Stimulated activated CD4-positive, alpha-beta T cell treated with anti-CD3 and anti-CD28 coated beads, Interleukin-15, amount 100 ng/mL, for 1 hour (primary cell): ENCODE measurements at places on chromosomes 5 and 9.

DNA sequence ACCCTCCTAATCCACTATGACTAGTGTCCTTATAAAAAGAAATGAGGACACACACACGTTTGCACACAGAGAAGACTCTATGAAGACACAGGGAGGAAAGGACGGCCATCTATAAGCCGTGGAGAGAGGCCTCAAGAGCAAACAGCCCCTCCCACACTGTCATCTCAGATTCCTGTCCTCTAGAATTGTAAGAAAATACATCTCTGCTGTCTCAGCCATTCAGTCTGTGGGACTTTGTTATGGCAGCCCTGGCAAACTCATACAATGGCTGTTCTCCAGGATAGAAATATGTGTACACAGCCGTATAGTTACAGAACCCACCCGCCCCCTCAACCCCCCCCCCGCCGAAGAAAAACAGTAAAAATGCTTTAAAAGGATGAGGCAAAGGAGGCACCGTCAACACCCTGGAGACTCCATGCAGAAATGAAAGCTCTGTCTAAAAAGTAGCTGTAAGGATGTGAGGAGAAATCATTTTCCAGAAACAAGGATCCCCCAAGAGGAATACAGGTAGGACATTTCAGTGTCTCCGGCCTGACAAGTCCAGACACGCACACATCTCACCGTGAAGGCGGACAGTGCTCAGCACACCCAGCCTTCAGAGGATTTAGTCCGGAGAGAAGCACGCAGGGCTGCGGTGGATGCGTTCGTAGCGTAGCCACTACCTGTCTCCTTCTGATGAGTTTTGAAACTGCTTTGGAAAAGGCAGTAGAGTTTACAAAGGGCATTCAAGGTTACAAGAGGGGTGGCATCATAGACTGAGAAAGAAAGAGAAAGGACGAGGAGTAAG is 110.8 kb upstream of the ERCC6L2 start:
- DNase-seq: no peak

DNA sequence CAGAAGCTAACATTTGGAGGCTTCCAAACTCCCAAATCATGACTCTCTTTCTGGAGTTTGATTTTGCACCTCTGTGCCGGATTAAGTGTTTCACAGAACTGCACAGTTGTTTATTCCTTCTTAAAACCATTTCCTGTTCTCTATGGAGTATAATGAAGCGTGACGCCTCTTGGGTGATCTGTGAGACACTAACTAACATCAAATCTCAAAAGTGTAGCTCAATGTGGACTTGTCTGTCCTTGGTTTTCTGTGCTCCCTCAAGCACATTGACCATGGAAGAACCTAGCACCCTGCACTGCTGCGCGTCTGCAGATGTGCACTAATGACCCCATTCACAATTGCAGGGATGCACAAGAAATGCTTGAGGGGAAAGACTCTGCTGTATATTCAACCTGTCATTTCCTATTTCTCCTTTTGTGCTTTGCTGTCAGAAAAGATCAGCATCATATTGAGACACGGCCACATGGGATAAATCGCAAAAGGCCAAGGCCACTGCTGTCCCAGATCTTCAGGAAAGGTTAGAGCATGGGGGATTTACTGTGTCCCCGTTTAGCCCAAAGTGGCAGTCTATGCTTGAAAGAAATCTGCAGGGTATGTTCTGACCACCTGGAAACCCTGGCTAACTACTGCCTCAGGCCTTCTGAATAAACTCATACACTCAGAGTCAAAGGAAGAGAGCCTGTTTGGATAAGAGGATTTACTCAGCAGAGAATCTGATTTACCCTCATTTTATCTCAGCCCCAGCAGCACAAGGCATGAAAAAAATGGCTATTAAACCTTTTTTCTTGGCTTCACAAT is 109.6 kb downstream of the BAAT start:
- no peak for DNase-seq

- no peak for DNase-seq
Observed at GRCh38 chr9:76810377-76810957, 46.2 kb downstream of the PCA3 start.

DNA sequence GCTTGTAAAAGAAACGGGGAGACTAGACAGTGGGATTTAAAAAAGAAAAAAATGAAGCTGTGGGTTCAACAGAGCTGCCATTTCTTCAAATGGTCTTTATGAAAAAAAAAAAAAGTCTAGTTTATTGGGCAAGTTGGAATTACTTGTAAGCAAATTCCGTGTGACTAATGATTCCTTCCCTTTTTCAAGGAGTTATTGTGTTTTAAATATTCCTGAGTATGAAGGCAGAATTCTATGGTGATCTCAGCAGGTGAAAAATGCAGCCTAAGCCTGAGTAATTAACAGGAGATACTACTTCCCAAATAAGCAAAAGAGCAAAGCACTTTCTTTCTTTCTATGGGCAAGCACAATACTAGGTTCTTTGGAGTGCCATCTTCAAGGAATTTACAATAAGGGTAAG is 481.9 kb downstream of the ZNF608 start:
- no peak for DNase-seq
